ENCODE measurements at places on chromosomes 6 and 20.

GRCh38 chr6:4943716-4944115, 60.1 kb downstream of the RPP40 start:
- no peak for DNase-seq

- DNase-seq: no peak
Measured at GRCh38 chr6:150273457-150274309, 95.1 kb upstream of the IYD start.

GRCh38 chr6:106666282-106667021, 37.1 kb downstream of the QRSL1 start:
- no peak for DNase-seq

GRCh38 chr6:3061501-3061941, 6.8 kb upstream of the RIPK1 start:
- DNase-seq: peak; percentile 70

DNA sequence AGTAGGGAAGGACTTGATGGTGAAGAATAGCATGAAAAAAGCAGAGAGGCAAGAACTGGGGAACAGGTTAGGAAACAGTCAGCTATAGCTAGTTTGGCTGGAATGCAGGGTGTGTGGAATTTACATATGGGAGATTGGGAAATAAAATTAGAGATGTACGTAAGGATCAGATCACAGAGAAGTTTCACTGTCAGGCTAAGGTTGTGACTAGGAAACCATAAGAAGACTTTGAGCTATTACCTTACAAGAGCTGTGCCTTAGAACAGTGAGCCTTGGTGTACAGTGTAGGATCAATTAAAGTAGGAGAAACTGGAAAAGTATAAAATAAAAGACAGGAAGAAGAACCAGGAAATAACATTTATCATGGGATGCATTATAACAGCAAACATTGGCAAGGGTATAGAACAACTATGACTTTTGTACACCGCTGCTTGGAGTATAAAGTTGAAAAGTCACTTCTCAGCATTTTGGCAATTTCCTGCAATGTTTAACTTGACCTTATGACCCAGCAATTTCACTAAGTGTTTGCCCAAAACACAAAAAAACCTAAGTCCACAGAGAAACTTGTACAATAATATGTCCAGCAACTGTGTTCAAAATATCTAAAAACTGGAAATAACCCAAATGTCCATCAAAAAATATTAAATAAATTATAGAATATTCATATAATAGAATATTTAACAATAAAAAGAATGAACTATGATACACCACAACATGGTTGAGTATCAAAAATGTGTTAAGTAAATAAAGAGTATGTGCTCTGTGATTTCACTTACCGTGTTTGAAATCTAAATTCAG, 31.2 kb upstream of the SPTLC3 start:
- no peak for DNase-seq

DNA sequence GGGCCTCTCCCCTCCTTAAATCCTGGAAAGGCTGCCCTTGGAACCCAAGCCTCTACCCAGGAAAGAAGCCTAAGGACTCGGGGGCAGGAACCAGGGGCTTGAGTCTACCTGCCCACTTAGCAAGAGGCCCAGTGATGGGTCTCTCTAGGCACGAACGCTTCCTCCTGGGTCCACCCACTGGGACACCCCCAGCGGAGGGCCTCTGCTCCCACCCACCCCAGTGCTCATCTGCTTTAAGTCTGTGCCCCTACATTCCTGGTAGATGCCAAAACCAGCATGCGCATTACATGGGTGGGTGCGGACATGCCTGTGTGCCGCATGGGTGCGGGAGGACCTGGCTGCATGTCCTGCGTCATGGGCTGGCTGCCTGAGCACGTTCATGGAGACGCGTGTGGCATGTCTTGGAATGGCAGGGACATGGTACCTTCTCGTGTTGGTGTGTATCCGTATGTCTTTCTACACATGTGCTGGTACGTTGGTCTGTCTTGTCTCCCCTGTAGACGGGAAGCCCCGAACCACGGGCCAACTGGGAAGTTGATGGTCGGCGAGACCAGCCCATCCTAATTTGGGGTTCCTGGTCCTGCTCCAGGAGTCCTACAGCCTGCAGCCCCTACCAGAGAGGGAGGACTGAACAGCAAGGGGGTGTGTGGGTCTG, 29.3 kb downstream of the SNPH start:
- no peak for DNase-seq

DNA sequence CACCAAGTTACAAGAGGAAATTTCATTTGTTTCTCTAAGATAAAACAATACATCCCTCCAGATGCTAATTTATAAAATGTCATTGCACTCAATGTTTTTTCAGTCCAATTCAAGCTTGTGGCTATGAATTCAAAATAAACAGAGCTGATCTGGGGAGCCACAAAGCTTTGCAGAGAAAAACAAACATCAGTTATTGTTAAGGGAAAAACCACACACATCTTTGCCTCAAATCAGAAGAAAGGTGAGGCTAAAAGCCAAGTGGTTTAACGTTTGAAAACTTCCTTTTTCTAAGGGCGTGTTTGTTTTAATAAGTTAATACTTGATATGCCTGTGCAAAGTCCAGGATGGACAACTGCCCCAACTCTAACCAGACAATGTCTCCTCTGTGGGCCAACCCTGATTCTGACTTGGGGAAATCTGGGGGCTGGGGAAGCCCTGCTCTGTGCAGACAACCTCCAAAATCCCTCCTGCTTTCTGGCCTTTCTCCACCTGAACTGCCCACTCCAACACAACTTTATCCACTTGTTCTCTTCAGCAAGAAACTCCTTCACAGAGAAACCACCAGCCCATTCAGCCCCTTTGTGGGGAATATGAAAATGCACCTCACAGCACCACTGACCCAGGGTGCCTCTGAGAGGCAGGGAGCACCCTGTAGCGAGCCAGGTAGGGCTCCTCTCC, 44.6 kb upstream of the NT5E start:
- no peak for DNase-seq

- DNase-seq: no peak
Measured at GRCh38 chr20:46993465-46994095, 98.9 kb downstream of the EYA2 start.

GRCh38 chr6:23002044-23002619, 432.8 kb downstream of the HDGFL1 start:
- DNase-seq: no peak

GRCh38 chr6:163417595-163417994, 3.1 kb downstream of the QKI start:
- DNase-seq: no peak

GRCh38 chr6:159017757-159018559, 18.0 kb upstream of the RSPH3 start:
- no peak for DNase-seq

DNA sequence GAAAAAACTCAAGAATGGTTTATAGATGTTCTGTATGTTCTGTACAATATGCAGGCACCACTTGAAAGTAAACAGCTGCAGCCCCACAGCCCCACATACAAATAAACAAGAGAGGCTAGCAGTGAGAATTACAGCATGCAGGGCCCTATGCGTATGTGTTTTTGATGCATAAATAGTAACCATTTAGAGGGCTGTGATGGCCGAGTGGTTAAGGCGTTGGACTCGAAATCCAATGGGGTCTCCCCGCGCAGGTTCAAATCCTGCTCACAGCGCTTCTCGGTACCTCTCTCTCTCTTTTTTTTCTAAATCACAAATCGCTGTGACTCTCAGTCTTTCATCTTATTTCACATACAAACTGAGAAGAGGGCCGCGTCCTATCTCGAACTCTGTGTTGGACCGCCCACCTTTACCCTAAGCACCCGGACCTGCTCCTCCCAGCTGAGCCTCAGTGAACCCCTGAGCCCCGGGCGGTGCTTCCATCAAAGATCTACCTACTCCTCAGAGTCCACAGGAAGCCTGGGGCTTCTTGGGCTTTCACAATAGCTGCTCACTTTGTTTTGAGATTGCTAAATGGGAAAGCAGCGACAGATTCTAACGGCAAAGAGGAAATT, 37.7 kb upstream of the PRSS16 start:
- no peak for DNase-seq

DNA sequence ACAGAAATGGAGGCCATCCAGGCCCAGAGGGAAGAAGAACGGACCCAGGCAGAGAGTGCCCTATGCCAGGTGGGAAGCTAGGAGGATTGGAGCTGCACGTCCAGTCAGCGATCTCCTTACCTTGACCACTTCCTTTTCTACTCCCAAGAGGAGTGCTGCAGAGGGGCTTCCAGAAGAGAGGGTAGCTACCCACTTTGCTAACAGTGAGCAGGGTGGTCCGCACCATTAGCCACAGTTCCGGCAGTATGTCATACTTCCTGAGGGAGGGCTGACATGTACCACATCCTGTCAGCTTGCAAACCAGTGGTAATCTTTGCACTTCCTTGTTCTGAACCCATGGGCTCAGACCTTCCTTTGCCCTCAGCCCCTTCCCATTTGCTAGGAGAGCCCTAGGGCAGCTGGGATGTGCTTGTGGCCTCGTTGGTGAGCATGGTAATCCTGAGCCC, 35.4 kb downstream of the CEP250 start:
- DNase-seq: no peak

- no peak for DNase-seq
Measured at GRCh38 chr6:144008120-144008811, at the start of gene PLAGL1. Gene PLAGL1 (minus strand): TSS chr6:144008259. CDS start chr6:143948136, 60,123 bp downstream.

DNA sequence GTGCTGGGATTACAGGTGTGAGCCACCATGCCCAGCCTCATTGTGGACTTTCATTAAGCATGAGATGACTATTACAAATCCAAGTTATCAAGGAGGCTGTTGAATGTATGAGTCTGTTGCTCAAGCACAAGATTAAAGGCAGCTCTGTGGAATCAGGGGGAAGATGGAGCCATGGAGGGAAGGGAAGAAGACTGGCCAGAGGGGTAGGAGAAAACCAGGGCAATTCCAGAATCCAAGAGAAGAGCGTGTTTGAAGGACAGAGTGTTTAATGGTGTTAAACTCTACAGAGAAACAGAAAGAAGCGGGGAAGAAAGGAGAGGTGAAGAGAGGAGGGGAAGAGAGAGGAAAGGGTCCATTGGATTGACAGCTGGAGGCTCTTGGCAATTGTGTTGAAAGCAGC, 49.8 kb upstream of the TTPAL start:
- DNase-seq: no peak

DNA sequence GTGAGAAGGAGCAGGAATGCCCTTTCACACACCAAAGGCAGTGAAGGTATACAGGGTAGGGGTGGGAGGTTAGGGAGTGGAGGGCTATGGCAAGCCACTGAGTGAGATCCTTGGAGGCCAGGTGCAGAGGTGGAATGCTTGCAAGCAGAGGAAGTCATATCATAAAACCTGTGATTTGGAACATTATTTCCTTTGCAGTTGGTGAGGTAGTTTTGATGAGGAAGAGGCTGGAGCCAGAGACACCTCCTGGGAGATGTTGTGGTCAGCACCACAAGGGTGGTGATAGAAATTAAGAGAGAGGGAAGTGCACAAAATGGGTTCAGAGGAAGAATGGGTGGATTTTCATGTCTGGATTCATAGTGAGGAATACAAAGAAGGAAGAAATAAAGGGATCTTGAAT, 73.0 kb downstream of the PLCB4 start:
- no peak for DNase-seq

- DNase-seq: no peak
Measured at GRCh38 chr6:166928644-166929541, 27.5 kb downstream of the RNASET2 start.

DNA sequence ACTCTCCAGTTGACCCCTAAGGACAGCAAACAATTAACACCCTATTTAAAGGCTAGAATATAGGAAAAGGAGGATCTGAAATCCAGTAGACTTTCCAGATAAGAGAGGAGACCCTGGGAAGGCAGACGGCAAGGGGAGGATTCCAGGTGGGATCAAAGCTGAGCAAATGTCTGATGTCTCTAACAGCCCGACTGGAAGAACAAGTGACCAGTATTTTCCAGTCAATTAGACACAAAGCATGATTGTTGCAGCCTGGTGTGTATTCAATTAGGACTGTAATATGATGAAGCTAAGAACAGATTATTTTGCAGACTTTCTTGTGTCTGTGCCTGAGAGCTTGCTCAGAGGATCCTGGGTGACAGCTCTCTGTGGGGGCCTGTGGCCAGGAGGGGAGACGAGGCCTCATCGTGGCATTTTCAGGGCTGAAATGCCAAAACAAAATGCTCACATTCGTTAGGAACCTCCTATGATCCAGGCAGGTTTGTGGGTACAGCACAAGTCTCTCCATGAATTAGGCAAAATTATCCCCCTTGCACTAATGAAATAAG, 471.8 kb upstream of the AGPAT4 start:
- no peak for DNase-seq

DNA sequence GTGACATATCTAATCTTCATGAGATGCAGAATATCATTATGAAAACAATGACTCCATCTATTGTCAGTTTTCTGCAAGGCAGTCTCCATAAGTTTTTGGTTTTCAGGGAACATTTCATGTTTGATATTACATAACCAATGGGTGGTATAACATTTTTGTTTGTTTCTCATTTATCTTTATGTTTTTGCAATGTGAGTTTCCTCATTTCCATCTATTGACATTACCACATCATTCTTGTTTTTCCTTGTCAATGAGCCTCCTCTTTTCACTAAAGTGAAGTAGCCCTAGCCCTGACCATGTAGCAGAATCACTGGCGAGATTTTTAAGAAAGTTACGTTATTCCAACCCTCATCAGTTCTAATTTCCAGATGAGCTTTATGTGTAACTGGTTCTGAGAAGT, 4.4 kb downstream of the EFHC1 start:
- no peak for DNase-seq

DNA sequence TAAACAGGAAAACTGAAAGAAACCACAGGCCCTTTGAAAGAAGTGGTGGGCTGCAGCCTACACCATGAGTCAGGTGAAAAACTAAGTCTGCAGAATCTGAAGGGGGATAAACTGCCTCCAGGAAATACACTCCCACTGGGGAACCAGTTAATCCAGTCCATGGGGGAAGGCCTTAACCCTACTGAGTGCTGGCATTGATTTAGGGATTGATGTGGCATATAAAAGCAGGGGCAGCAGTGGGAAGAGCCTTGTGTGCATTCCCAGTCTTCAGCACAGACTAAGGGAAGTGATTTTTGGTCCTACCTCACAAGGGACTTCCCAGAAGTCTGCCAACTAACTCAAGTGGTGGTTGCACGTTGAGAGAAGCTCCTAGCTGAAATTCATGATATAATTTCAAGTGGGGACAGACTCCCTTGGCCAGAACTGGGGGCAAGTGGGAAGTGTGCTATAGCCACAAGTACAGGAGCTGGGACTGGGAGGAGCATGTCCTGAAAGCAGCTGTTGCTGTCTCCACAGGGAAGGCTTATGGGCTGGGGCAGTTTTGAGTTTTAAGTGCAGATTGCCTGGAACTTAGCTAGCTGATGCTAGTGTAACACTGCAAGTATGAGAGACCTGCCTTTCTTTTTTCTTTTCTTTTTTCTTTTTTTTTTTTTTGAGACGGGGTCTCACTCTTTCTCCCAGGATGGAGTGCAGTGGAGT, 31.2 kb downstream of the CITED2 start:
- DNase-seq: no peak

DNA sequence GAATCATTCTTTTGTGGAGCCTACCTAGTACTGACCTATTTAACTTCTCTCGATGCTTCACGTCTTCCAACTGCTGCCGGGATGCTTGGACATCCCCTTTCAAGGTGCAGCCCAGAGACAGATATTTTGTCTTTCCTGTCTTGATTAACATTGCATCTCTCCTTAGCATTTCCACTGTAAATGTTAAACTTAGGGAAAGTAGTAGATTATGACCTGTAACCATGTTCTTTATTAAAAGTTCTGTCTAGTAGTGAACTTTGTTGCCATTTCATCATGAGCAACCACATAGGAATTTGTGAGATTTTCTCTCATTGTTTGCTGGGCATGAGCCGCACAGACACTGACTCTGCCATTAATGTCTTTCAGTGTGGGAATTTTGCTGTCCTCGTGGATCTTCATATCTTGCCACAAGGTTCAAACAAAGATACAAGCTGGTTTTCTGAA, 117.9 kb downstream of the JAG1 start:
- DNase-seq: peak; percentile 36

GRCh38 chr6:156876302-156876701, 99.1 kb downstream of the ARID1B start:
- no peak for DNase-seq
